Sigmoid colon (tissue), 7 donors: ENCODE measurements at places on chromosomes 5 and 9.

DNA sequence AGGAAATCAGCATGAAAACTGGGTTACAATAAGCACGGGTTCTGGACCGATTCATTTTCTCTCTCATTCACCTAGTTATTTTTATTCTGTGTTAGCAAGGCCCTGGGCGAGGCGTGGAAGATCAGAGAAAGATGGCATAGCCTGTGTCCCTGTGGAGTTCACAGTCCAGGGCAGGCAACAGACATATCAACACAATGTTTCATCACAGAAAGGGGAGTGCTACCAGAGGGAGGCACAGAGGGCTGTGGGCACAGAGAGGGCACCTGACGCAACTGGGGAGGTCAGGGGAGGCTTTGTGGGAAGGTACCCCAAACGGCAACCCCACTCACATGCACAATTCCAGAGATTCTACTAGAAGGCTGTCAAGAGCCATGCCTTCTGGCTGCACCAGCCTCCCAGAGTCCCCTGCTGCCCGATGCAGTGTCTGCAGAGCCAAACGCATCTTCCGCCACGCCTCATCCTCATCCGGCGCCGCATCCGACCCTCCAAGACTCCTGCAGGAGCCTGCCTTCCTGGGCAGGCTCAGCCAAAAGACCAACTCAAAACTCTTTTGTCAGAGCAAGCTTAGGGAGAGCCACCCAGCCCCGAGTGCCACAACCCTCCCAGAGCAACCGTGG, 1.4 kb downstream of the FAM193B start:
- DNase-seq: no peak

DNA sequence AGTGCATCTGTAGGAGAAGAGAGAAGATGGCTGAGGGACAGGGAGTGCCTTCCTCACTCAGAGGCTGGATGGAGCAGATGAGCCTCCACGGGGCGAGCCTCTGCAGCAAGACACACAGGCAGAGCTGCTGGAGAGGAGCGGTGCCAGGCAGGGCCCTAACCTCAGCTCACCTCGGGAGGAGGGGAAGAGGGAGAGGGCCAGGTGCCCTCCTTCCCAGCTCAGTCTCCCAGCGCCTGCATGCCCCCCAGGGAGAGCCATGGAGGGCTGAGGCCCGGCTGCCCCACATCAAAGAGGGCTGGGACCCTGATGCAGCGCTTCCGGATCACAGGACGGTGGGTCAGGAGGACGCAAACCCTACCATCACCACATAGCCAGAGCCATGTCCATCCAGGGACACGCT, 13.6 kb upstream of the SPATA31E1 start:
- DNase-seq: no peak

GRCh38 chr5:32453916-32454315, 9.4 kb upstream of the ZFR start:
- no peak for DNase-seq

DNA sequence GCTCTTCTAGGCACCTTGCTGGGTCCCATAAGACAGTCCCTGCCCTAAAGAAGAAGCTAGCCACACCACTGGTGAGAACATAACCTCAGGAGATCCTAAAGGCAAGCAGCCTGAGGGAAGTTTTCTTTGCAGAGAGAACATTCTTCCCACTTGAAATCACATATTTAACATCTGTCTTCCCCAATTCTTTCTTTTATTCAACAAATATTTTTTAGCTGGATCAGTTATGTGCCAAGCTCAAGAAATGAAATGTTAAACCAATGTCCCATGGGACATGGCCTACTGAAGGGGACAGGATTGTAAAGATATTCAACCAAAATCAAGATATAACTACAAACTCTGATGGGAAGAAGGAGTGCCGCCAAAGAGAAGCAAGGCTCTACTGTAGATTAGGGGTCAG, 36.5 kb downstream of the FOXI1 start:
- DNase-seq: no peak

DNA sequence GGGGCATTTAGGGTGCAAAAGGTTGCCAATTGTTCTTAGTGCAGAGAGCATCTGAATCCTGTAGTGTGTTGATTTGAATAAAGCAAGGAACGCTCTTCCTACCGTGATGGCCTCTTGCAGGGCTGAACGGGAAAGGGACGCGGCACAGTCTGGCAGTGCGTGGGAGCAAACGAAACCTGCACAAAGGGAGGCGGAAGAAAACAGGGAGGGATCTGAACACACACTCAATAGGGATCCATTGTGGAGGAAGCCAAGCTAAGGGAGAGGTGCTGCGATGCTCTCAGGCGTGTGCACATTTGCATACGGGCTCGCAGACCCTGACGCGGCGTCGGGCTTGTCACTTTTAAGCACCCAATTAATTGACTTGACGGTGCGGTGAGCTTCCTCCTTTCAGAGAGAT, 414.0 kb upstream of the IRX1 start:
- DNase-seq: no peak
